Natural killer cell treated with Interleukin-12 subunit alpha and Interleukin-12 subunit beta and Interleukin-15 and Interleukin-18, amount 100 ng/mL, for 72 hours (primary cell): ENCODE measurements at places on chromosomes 11 and 22. TPM values are rescaled to one million over a fixed set of nuclear protein-coding genes. Genes with fewer than 3 reads are reported as not detected.

Gene OR56A1
- 0.11 TPM for total RNA-seq

Gene CTSW
- 886 TPM for total RNA-seq

Gene CALCB
- 0.12 TPM for total RNA-seq

- no peak overlapping the region for H3K27ac ChIP-seq
- H3K4me3 ChIP-seq: no peak overlapping the region
- H3K27me3 ChIP-seq: no peaks in the 10 kb centered on the region
- DNase-seq: no peak
- no peaks in the 10 kb centered on the region for H3K4me1 ChIP-seq
Observed at GRCh38 chr11:78170874-78171549, 17.4 kb downstream of the KCTD21 start.

DNA sequence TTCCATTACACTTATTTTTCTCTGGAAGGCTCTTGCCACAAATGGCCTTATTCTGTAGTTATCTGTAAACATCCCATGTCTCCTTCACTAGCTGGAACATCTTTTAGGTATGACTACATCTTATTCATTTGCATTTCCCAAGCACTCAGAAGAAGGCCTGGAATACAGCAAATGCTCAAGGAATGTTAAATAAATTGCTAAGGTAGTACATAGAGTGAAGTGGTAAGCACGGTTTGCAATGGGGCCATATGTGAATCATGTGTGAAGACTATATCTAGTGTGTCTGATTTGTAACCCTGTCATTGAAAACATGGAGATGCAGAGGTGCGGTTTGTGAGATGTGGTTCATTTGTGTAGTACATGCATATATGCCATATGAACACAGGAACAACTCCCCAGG, 33.5 kb downstream of the GDPD4 start:
- no peak overlapping the region for H3K27ac ChIP-seq
- peaks cover 18% of the 10 kb centered on the region for H3K27me3 ChIP-seq
- H3K36me3 ChIP-seq: peaks cover 6% of the 10 kb centered on the region

DNA sequence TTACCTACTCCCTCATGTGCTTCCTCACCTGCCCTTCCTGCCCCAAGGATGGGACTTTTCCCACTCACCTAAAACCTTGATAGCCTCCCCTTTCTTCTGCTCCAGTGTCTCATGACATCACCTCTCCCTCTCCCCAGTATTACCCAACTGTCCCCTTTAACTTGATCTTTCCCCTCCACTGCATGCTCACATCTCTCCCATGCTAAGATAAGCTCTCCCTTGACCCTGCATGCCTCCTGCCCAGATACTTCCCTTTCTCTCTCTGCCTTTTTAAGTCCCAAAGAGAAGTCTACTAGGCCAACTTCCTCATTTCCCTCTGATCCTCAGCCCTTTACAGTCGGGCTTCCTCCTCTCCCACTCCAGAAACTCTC, 14.8 kb downstream of the CD3E start:
- no peak for DNase-seq
- peak overlapping the region; percentile 16 for H3K27ac ChIP-seq
- H3K4me3 ChIP-seq: peak overlapping the region; percentile 13

Gene TRIM6
- total RNA-seq: 0.31 TPM

DNA sequence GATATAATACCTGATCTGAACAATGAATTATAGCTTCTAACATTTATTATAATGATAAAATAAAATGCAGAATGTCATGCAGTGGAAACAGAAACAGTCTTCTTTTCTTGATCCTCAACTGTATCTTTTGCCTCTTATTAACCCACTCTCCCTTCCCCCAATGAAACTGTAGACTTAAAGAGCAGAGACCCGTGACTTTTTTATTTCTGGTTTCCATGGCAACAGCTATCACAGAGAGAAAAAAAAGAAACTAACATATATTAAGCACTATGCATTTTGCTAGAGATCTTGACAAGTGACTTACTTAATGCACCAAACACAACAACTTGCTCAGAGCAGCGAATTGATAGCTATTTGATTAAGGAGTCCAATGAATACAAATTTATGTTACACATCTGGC, 69.3 kb downstream of the RAB38 start:
- DNase-seq: no peak
- no peaks in the 10 kb centered on the region for H3K4me1 ChIP-seq
- H3K27ac ChIP-seq: no peak overlapping the region
- peaks cover 9% of the 10 kb centered on the region for H3K27me3 ChIP-seq
- peaks cover 14% of the 10 kb centered on the region for H3K36me3 ChIP-seq
- H3K4me3 ChIP-seq: no peak overlapping the region

DNA sequence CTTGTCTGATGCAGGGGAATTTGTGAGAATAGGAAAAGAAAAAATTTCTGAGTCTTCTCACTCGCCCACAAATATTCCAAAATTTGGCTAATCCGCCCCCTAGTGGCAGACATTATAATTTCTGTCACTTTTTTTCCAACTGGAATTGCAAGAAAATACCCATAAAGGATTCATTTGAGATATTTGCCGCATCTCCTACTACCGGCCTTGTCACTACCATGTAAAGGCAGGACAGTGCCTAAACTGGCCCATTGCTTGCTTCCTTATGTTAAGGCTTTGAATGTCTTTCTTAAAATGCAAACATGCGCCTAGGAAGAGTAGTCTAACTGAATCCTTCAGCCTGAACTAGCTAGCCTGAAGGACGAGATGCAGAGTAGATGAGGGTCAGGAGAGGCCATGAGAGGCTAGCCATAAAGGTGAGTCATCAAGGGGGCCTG, 9.3 kb upstream of the CEP295 start:
- peak overlapping the region; percentile 48 for H3K4me3 ChIP-seq
- peaks cover 19% of the 10 kb centered on the region for H3K4me1 ChIP-seq
- H3K27me3 ChIP-seq: peaks cover 26% of the 10 kb centered on the region
- H3K27ac ChIP-seq: peak overlapping the region; percentile 61
- no peak for DNase-seq
- no peaks in the 10 kb centered on the region for H3K36me3 ChIP-seq

DNA sequence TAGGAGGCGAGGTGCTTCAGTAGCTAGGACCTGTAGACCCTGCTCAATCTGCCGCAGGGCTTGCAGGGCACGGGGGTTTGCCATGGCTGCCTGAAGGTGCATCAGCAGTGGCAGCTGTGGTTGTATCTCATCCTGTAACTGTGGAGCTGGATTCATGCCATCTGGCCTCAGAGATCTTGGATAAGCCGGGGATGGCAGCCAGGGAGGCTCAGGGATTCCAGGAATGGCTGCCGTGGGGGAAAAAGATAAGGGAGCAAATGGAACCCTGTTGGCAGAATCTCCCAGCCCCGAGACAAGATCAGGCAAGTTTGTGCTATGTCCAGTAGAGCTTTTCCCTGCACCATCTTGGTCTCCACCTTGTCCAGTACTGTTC, 1.8 kb downstream of the UBQLN3 start:
- peaks cover 23% of the 10 kb centered on the region for H3K27me3 ChIP-seq
- no peak for DNase-seq
- H3K4me1 ChIP-seq: no peaks in the 10 kb centered on the region
- no peaks in the 10 kb centered on the region for H3K36me3 ChIP-seq
- H3K27ac ChIP-seq: no peak overlapping the region
